GM13976 (cell line): ENCODE measurements at places on chromosomes 12 and 14.

GRCh38 chr14:66650491-66650911 lies 142.6 kb downstream of the GPHN start:
- DNase-seq = no peak

DNA sequence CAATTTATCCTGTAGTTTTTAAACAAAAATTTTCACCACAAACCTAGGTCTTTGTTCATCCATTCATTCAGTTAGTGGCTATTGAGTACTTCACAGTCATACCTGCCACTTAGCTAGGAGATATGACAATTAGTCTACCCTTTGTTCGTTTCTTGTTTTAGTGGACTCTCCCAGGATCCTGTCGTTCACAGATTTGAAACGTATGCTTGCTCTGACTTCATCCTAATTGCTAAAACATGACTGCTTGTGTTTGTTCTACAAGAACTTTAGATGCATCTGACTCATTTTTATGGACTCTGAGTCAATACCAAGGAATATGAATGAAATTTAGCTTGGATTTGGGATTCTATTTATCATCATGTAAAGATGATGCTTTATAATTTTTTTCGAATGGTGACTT lies 69.5 kb downstream of the TBC1D30 start:
- no peak for DNase-seq

DNA sequence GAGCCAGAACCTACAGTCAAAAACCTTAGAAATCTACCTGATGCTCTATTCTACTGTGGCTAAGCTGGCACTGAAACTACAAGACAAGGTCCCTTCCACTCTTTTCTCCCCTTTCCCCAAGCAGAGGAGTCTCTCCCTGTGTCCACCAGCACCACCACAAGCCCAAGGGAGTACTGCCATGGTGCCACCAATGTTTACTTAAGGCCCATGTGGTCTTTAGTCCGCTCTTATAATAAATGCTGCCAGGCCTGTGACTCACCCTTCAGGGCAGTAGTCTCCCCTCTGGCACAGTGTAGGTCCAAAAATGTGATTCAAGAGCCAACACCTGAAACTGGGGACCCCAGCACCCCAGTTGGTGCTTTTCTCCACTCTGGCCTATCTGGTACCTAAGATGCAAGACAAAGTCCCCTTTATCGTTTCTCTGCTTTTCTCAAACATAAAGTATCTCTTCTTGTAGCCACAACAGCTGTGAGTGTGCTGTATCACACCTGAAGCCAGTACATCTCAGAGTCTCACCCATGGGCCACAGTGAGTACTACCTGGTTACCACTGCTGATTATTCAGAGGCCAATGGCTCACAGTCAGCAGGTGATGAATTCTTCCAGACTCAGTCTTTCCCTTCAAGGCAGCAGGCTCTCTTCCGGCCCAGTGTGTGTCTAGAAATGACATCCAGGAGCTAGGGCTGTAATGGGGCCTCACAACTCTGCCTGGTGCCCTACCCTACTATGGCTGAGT lies 29.3 kb downstream of the SLC38A2 start:
- DNase-seq = no peak

DNA sequence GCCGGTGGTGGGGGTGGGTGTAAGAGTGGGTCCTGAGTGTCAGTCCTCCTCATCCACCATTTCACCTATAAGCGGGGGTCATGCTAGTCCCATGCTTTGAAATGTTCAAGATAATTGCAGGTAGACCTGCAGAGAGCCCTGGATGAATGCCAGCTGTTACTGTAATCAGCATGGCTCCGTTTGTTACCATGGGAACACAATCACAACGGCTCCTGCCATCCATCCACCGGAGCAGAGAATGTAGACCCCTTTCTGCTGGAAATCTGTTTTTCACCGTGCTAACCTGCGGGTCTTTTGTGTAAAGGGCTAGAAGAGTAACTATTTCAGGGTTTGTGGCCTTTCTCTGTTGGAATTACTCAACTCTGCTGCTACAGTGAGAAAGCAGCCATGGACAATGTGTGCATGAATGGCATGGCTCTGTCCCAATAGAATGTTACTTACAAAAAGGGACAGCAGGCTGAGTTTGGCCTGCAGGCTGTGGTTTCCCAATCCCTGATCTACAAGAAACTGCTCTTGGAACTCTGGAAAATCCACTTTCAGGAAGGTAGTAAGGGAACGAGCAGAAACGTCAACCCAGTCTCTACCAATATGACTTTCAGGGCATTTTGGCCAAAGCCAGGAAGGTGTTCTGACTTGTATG lies 36.1 kb downstream of the KCTD10 start:
- no peak for DNase-seq
